Lung microvascular endothelial cell (primary cell): ENCODE measurements at places on chromosomes 6 and 20. TPM values are rescaled to one million over a fixed set of nuclear protein-coding genes. Genes with fewer than 3 reads are reported as not detected.

The BTNL2 gene
- total RNA-seq, result not detected in 2 replicates

The FAXC gene
- total RNA-seq, result 0.20 and 1.3 TPM in 2 replicates

The SLC17A1 gene
- not detected in 2 replicates for total RNA-seq

- DNase-seq, result peak; percentile 49
Observed at GRCh38 chr6:31821301-31822035, 6.1 kb upstream of the HSPA1B start.

DNA sequence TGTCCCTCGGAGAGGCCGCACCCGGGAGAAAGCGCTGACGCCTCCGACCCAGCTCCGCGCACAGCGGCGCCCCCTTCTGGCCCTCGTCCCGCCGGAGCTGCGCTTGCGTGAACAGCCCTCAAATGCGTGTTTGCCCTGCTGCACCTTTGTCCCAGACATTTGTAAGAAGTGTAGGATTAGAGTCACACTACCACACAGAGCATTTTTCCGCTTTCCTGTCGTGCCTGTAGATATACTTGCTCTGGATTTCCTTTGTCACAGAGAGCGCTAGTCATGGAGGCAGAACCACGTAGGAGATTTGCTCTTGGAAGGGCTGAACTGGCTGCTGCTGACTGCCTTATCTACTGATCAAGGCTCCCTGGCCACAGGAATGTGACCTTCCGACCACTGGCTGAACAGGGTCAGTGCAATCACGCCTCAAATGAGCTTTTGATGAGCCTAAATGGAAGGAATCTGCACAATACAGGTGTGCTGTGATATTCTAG is 62.3 kb downstream of the PAX1 start:
- DNase-seq, result no peak

DNA sequence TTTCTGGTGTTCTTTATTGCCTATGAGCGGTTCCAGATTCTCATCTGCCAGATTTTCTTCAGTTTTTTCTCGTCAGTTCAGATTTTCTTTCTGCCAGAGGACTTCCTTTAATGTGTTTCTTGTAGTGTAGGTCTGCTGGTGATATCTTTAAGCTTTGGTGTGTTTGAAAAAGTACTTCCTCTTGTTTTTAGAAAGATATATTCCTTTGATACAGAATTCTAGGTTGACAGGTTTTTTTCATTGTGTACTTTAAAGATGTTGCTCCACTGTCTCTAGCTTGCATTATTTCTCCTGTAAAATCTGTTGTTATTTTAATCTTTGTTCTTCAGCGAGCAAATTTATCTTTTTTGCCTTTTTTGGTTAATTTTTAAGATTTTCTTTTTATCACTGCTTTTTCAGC is 36.9 kb downstream of the ASXL1 start:
- DNase-seq, result no peak

DNA sequence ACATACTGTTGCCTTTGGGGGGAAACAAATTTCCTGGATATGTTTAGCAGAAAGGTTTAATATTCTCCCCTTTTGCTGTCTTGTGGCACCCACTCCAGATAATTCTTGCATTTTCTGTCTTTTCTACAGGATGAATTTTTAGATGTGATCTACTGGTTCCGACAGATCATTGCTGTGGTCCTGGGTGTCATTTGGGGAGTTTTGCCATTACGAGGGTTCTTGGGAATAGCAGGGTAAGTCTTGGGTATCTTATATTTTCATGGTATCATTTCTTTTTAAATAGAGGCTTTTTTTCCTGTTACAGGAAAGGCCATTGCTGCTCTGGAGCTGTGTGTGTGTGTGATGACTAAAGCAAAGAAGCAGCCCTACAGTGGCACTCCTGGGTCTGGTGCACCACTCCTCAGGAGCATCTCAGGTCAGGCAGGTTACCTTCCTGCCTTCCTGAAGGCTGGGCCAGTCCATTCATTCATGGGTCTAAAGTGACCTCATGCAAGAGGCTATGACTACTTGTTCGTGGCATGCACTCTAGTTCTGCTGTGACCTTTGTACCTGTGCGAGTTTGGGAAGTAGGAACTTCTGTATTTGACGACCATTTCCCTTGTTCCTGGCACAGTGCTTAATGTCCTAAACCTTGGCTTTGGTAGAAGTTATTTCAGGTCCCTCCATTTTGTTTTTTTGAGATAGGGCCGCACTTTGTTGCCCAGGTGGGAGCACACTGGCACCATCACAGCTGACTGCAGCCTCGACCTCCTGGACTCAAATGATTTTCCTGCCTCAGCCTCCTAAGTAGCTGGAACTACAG is 2.2 kb downstream of the RAB5IF start:
- DNase-seq, result no peak

DNA sequence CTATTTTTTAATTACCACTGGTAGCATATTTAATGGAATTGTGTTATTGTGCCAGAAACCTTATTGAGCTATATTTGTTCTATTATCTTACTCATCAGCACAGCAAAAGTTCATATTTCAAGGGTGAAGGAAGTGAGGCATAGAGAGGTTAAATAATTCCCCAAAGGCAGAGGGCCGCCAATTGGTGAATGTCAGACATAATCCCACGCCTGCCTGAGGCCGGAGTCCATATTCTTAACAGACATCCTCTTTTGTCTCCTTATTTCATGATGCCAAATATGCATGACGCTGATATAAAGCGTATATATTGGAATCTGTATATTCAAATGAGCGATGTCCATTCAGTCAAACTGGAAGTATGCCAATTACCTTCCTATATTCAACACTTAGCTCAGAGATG is 505.0 kb upstream of the SLC35B3 start:
- no peak for DNase-seq

DNA sequence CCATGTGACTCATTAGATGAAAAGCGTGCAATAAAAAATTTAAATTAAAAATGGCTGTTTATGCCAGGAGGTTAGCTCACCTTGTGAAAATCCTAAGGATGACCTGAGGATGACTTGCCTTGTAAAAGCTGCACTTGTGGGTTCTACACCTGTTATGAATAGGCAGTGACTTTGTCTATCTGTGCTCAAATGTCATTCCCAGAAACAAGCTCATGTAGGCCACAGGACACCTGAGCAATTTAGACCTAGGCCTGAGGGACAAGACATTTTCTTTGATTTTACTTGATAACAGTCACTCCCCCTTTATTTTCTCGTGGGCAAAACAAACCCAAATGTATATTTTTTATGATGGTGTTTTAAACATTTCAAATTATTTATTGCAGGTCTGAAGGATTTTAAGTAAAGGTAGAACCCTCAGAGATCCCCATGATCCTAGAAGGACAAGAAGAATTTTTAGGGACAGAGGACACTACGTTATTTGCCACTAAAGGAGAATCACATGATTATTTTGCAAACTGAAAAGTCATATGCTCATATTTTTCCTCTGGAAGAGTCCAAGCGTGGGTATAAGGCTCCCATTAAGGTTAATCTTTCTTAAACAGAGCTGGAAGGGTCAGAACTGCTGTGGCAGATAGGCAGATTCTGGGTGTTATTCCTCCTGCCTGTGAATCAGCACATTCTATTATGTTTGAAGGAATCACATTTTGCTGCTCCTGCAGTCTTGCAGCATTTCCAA is 277.5 kb upstream of the MAN1A1 start:
- no peak for DNase-seq
